H54 (cell line): ENCODE measurements at places on chromosomes 12 and 14.

DNA sequence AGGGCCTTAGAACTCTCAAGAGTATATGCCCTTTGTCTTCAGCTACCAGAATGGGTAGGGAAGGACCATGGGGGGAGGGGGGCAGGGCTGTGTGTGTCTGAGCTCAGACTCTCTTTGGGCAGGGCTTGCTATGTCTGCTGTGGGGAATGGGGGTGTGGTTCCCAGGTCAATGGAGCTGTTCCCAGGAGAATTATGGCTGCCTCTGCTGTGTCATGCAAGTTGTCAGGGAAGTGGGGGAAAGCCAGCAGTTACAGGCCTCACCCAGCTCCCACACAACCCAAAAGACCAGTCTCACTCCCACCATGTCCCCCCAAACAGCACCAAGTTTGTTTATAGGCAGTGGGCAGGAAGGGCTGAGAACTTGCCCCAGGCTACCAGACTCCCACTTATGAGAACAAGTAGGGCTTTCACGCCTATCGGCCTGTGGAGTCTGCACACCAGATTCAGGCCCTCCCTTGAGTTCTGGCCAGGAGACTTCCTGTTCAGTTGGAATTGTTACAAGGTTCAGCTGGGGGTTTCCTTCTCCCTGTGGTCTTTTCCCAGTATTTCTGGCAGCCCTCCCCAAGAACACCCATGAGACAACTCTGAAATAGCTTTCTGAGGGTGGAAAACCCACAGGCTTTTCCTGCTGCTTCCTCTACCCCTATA, 6.1 kb upstream of the SERPINA11 start:
- DNase-seq: no peak

- no peak for DNase-seq
These were observed 249.9 kb upstream of the FLRT2 start for GRCh38 chr14:85280074-85280473.

DNA sequence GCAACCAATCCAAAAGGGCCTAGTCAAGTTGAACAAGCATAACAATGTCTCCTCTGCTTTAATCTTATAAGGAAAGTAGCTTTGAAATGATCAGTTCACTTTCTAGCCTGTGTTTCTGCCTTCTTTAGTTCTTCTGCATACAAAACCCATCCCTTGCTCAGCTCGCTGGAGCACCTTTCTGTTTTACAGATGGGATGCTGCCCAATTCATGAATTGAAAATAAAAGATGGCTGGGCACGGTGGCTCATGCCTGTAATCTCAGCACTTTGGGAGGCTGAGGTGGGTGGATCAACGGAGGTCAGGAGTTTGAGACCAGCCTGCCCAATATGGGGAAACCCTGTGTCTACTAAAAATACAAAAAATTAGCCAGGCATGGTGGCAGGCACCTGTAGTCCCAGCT, 4.5 kb upstream of the RFC5 start:
- no peak for DNase-seq

DNA sequence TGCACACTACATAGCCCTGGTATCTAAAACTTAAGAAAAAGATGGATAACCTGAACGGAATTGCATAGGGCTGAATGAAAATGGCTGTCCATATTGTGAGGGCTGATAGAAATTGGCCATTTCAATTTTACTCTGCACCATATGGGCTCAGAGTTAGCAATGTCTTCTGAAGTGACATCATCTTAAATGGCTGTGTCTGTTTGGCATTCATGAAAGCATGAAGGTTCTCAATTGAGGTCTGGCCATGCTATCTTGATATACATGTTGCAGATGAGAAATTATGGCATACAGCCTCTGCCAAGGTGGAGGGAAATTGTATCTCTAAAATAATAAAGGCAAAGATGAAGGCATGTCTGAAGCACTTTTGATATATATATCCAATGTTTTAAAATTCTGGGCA, 226.0 kb upstream of the PDE3A start:
- no peak for DNase-seq

GRCh38 chr12:32273063-32273522, 126.3 kb upstream of the FGD4 start:
- no peak for DNase-seq

GRCh38 chr14:92413379-92413778, 90.4 kb downstream of the SLC24A4 start:
- no peak for DNase-seq
